ENCODE measurements at places on chromosomes 13 and 19.

GRCh38 chr19:32232449-32232848 lies 113.0 kb upstream of the ZNF507 start:
- no peak for DNase-seq

DNA sequence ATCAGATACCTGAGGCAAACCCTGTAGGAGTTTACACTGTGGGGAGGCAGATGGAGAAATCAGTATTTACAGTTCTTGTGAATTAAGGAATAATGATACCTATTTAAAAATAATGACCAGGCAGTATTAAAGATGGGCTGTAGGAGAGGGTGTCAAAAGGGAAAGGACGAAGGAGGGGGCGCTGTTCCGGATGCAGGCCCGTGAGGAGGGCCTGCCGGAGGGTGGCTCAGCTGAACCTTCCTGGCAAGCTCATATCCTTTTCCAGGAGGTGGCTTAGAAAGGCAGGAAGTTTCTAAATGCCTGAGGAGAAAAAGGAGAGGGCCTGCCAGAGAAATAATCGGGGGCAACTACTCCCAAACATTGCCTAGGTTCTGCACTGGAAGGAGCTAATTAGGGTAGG lies 46.6 kb downstream of the MBNL2 start:
- DNase-seq = no peak

GRCh38 chr13:23866420-23867026 lies 22.7 kb downstream of the MIPEP start:
- DNase-seq = no peak

GRCh38 chr13:32545083-32545482 lies 6.5 kb upstream of the N4BP2L2 start:
- DNase-seq = no peak

DNA sequence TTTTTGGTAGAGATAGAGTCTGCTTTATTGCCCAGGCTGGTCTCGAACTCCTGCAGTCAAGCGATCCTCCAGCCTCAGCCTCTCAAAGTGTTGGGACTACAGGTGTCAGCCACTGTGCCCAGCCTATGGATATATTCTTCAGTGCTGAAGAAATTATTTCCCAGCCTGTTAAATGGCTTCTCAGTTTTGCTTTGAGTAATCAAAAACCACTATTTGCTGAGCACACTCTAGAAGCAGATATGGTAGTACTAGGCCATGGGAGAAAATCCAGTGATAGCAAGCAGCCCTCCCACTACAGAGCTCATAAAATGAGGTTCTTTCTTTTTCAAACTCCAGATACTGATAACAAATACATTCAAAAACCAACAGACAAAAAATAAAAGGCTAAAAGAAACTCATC lies 80.6 kb upstream of the CLDN10 start:
- DNase-seq = no peak

DNA sequence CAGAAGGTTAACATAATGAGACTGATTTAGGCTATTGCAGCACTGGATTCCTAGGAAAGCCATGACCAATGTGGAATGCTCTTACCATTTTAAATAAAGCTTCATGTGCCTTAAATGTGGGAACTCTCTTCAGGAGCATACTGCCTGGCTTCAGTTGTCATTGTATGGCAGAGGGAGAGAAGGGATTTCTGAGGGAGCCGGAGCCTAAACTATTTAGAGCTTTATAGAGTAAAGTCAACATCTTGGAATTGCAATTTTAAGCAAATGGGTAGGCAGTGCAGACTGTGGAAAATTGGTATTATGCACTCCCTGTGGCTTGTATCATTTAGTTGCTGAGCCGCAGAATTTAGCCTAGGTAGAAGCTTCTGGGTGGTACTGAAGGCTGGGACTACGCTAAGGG lies 2041.4 kb downstream of the PCDH9 start:
- DNase-seq = no peak

- peak; percentile 91 for DNase-seq
These were observed 8.0 kb downstream of the ZNF551 start for GRCh38 chr19:57689750-57690149.

DNA sequence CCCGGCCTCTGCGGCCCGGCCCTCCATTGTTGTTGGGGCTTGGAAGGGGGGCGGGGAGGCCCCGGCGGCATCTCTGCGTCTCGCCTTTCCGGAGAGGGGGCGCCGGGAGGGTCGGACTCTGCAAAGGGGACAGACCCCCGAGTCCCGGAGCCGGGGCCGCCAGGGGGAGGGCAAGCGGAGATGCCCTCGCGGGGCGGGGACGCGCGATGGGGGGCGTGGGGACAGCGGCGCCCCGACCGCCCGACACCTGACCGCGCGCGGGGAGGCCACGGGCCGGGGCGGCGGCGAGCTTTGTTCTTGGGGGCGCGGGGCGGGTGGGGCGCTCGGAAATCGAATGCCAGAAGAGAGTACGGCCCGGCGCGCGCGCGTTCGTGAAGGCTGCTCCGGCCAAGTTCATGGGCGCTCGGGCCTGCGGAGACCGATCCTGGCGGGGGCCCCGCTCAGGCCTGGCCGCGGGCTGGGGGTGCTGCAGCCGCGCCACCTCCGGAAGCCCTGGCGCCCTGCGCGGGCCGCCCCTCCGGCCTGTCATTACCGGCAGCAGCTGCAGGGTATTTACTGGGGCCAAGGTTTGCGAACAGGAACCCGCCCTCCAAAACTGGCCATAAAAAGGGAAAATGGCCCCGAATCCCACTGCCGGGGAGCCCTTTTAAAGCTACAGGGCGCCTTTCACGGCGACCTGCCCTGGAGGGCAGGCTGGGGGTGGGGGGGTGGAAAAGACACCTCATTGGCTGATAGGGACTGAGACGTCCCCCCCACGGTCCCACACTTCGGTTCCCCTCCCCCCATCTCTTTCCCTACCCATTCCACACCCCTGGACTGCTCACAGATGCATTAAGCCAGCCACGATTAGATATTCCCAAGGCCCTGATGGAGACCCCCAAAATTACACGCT lies 11.1 kb upstream of the NANOS3 start:
- no peak for DNase-seq

DNA sequence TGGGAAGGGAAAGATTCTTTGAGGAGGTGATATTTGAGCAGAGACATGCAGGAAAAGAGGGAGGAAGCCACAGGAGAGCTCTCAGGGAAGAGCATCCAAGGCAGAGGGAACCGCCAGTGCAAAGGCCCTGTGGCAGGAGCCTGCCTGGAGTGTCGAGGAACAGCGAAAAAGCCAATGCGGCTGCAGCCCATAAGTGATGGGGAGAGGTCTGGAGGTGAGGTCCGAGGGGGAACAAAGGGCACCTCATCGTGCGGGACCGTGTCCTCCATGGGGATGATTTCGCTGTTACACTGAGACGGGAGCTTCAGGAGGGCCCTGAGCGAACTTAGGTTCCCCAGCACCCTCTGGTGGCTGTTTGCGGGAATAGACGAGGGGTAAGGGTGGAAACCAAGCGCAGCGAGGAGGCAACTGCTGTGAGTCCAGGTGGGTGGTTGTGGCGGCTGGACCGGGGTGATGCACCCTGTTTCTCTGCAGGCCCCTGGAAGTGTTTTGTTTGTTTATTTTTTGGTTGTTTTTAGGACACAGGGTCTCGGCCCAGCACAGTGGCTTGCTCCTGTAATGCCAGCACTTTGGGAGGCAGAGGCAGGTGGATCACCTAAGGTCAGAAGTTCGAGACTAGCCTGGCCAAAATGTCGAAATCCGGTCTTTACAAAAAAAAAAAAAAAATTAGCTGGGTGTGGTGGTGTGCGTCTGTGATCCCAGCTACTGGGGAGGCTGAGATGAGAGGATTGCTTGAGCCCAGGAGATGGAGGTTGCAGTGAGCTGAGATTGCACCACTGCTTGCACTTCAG lies 5.9 kb upstream of the EHD2 start:
- peak; percentile 62 for DNase-seq

- DNase-seq = no peak
These were observed 66.6 kb downstream of the CHST8 start for GRCh38 chr19:33688171-33688992.
